ENCODE measurements at places on chromosomes 4 and X.

DNA sequence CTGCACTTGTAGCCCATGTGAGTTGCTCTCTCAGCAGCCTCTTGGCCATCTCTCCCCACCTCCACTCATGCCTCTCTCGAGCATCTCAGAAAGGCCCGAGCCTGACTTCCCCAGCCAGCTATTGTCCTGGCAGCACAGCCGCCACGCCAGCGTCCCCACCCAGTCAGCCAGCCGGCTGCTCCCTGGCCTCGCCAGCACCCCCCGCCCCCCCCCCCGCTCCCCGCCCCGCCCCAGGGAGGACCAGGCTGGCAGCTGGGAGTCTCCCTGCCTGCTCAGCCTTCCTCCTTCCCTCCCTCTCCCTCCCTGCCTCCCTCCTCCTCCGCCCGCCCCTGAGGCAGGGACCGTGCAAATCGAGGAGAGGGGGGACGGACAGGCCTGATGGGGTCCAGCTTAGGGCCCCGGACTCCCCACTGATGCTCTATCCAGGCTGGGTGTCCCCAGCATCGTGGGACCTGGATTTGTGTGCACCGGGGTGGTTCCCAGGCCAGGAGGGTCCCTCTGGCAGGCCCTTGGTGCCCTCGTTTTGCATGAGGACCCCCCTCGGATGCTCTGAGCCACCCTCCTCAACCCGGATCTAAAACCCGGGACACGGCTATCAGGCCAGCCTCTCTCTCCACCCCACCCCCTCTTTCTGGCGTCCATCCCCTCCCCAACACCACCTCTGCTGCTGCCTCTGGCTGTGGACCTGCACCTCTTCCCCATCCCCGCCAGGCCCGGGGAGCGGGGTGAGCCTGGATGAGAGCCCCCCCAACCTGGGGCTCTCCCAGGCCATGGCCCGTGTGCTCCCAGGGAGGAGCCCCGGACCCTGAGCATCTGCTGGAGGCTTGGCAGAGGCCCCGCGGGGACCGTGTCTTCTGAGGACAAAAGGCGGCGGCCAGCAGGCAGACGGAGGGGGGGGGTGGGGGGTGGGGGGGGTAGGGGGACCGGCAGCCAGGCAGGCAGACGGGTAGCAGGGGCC lies at the start of gene GPR173:
Gene GPR173 (plus strand): TSS at position 621 of the 958 bp plus-strand sequence. CDS start 27,833 bp downstream, outside the sequence.
- peak; percentile 77 for DNase-seq

- DNase-seq, result no peak
Observed at GRCh38 chr4:16812041-16812440, 86.4 kb downstream of the LDB2 start.

- DNase-seq, result no peak
Observed at GRCh38 chrX:129717892-129718291, 20.9 kb upstream of the XPNPEP2 start.

DNA sequence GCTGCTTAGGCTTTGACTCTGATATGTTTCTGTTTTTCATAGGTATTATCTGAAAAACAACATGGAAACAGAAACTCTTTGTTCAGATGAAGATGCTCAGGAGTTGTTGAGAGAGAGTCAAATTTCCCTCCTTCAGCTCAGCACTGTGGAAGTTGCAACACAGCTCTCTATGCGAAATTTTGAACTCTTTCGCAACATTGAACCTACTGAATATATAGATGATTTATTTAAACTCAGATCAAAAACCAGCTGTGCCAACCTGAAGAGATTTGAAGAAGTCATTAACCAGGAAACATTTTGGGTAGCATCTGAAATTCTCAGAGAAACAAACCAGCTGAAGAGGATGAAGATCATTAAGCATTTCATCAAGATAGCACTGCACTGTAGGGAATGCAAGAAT lies 238.6 kb downstream of the RAPGEF2 start:
- no peak for DNase-seq

- DNase-seq, result no peak
Observed at GRCh38 chrX:22338740-22339139, 66.0 kb downstream of the CBLL2 start.

DNA sequence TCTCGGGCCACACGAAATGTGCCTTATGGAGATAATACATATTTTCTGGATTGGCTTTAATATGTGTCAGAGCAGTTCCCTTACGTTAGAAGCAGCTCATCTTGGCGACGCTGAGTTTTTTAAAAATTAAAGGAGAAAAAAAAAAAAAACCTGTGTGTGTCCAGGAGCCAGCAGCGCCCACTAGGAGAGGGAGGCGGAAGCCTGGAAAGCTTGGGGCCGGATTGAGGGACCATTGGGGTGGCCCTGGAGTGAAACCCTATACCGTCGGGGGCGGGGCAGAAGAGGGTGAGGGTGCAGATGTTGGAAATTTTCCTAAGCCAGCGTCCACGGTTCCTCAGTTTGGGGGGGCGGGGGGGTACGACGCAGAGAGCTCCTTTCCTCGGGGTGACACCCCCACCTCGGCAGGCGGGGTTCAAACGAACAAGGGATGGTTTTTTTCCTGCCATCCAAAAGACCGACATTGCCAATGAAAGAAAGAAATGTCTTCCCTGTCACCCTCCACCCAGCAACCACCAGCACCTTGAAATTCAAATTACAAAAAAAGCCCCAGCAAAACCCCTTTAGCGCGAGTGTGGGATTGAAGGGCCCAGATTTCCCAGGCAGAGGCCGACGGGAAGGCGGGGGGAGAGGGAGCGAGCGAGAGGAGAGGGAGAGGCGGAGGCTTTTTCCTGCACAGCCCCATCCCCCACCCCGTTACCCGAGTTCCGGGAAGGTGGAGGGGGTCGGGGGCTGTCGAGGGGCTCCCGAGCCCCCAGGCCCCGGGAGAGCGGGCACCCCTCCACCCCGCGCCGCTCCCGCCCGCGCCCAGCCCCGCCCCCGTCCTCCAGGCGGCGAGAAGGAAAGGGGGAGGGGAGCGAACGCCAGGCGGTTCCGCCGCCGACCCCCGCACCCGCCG lies 859 bp downstream of the SMARCA1 start:
- peak; percentile 20 for DNase-seq

GRCh38 chr4:154456240-154456639 lies 35.4 kb downstream of the DCHS2 start:
- no peak for DNase-seq

- DNase-seq, result no peak
Observed at GRCh38 chr4:168550064-168550766, 53.4 kb downstream of the PALLD start.

DNA sequence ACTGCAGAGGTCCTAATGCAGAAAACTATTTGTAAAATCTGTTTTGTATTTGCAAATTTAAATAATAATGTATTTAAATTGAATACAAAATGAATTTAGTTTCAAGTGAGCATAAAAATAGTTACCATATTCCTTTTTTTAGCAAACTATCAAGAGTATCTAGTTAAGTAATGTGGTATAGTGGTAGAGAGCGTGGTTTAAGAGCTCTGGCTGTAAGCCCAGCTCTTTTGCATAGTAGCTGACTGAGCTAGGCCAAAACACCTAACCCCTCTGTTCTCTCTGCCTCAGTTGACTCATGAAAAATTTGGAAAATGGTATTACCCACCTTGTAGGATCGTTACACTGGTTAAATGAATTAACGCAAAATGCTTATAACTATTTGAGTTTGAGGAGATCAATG lies 18.1 kb upstream of the ADAD1 start:
- no peak for DNase-seq

Data from nucleus accumbens (tissue), 56 donors.